ENCODE measurements at places on chromosomes 6 and 20.

- no peaks in the 10 kb centered on the region for H3K36me3 ChIP-seq
- DNase-seq, result no peak
- no peaks in the 10 kb centered on the region for H3K4me1 ChIP-seq
- H3K27me3 ChIP-seq, result peaks cover 17% of the 10 kb centered on the region
- no peak overlapping the region for H3K27ac ChIP-seq
Measured at GRCh38 chr6:150308812-150309645, 59.8 kb upstream of the IYD start.

GRCh38 chr6:37741757-37742400 lies 44.2 kb upstream of the MDGA1 start:
- H3K27ac ChIP-seq, result no peak overlapping the region
- no peak for DNase-seq
- no peak overlapping the region for H3K4me3 ChIP-seq
- peaks cover 6% of the 10 kb centered on the region for H3K4me1 ChIP-seq
- H3K36me3 ChIP-seq, result peaks cover 1% of the 10 kb centered on the region

DNA sequence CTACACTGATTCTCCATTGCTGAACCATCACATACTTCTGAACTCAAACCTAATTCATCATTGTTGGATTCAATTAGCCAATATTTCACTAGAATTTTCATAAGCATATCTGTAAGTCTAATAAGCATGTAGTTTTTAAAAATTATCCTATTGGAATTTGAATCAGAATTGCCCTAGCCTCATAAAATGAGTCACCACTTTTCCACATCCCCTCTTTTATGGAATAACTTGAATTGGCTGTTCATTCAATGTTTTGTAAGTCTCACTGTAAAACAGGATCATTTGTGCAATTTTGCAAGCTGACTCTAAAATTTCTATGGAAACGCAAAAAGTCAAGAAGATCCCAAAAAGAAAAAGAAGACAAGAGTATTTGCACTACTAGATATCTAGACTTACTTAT lies 141.0 kb downstream of the HACE1 start:
- H3K27me3 ChIP-seq, result no peaks in the 10 kb centered on the region
- no peak overlapping the region for H3K27ac ChIP-seq
- H3K36me3 ChIP-seq, result no peaks in the 10 kb centered on the region
- DNase-seq, result no peak
- H3K4me3 ChIP-seq, result no peak overlapping the region
- no peaks in the 10 kb centered on the region for H3K4me1 ChIP-seq

DNA sequence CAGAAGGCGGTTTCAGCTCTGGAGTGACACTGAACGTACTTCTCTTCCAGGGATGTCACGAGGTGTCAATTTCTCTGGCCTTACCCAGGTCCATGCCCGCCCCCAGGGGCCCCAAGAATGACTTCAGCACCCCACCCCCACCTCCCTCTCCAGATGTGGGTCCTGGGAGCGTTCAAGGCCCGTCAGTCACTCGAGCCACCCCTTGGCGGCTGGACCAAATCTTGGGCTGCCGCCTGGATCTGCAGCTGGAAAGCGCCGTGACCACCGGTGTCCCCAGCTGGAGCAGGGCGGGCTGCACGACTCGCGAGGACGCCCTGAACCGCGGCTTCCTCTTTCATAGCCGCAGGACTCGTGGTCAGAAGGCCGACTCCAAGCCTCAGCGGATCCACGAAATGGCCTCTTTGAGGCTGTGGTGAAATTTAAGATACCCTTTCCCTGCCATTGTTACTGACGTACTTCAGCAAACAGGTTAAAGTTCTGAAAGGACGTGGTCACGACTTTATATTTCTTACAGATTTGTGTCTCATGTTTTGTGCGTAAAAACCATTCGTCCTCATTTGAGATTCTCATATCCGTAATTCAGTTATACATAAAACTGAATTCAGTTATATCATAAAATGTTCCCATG lies 29.3 kb downstream of the TRIM38 start:
- H3K4me1 ChIP-seq, result peaks cover 27% of the 10 kb centered on the region
- peaks cover 14% of the 10 kb centered on the region for H3K36me3 ChIP-seq
- peak overlapping the region; percentile 99 for H3K4me3 ChIP-seq
- H3K27ac ChIP-seq, result peak overlapping the region; percentile 95

- no peak for DNase-seq
- no peak overlapping the region for H3K27ac ChIP-seq
- peaks cover 4% of the 10 kb centered on the region for H3K36me3 ChIP-seq
- peaks cover 35% of the 10 kb centered on the region for H3K4me1 ChIP-seq
Measured at GRCh38 chr20:3785240-3786125, 1.1 kb downstream of the CENPB start.

DNA sequence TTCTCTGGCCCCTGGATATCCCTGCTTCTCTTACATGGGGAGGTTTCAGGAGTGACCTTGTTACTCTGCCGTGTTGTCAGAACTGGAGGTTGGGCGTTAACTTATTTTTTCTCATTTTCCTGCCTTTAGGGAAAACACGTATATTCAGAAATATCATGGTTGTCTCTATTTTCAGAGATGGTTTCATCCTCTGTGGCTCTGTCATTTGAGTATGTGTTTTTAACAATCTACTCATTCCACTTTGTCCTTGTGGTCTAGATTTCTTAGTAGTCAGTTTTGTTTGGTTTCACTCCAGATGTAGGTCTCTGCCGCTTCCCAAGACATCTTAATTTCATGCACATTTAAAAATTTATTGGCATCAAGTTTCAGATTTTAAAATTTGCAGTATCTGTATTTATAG lies 45.9 kb downstream of the KCNS1 start:
- no peak overlapping the region for H3K4me3 ChIP-seq
- H3K36me3 ChIP-seq, result peaks cover 21% of the 10 kb centered on the region
- DNase-seq, result no peak
- H3K4me1 ChIP-seq, result peaks cover 47% of the 10 kb centered on the region
- no peaks in the 10 kb centered on the region for H3K27me3 ChIP-seq

DNA sequence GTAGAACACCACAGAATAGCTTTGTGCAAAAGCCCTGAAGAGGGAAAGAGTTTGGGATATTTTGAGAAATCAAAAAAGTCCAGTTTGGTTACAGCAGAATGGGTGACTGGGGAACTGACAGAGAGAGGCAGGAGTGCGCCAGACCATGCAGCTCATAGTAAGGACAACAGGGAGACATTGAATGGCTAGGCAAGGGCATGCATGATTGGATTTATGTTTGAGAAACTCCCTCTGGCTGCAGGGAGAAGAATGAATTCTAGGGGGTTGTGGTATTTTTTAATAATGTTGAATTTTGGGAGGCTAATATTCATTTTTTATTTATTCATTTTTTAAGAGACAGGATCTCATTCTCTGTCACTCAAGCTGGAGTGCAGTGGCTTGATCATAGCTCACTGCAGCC lies 49.9 kb downstream of the TGM2 start:
- no peaks in the 10 kb centered on the region for H3K27me3 ChIP-seq
- no peak overlapping the region for H3K4me3 ChIP-seq
- H3K36me3 ChIP-seq, result peaks cover 2% of the 10 kb centered on the region
- H3K4me1 ChIP-seq, result peaks cover 15% of the 10 kb centered on the region
- H3K27ac ChIP-seq, result no peak overlapping the region
- no peak for DNase-seq

DNA sequence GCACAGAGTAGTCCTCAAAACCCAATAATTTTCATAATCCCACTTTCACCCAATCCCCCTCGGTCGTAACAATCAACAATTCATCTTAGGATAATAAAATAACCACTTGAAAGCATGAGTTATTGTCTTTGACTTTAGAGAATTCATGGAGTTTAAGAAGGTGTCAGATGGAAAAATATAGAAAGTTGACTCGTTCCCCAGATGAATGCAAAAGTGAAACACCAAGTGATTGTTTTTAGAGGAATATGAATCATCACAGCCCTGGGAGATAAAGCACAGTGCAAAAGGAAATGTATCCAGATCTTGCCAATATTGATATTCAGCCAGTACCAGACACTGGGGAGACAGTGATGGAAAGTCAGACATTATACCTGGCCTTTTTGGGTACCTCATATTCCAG lies 860.5 kb downstream of the DHX35 start:
- H3K4me3 ChIP-seq, result no peak overlapping the region
- no peaks in the 10 kb centered on the region for H3K27me3 ChIP-seq
- DNase-seq, result no peak
- H3K36me3 ChIP-seq, result peaks cover 2% of the 10 kb centered on the region
- no peak overlapping the region for H3K27ac ChIP-seq
- peaks cover 22% of the 10 kb centered on the region for H3K4me1 ChIP-seq

GRCh38 chr6:2020909-2021308 lies 224.5 kb downstream of the GMDS start:
- peaks cover 8% of the 10 kb centered on the region for H3K4me1 ChIP-seq
- no peaks in the 10 kb centered on the region for H3K27me3 ChIP-seq
- no peak for DNase-seq
- H3K27ac ChIP-seq, result no peak overlapping the region

DNA sequence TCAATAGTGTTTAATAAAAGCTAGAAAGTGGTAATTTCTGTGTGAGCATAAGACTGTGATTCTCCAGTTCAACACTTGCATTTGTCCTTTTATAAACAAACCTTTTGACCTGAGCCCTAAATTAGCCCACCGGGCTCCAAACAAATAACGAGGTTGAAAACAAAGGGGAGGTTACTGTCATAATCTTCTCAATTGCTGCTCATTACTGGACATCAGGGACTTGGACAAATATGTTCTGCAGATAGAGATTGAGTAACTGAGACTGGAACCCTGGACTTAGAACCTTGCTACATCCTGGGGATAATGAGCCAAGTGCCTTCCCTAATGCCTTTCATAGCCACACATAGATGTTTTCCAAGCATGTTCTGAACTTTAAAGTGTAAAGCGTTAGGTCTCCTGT lies 84.2 kb upstream of the PCSK2 start:
- no peaks in the 10 kb centered on the region for H3K4me1 ChIP-seq
- no peak overlapping the region for H3K27ac ChIP-seq
- no peak for DNase-seq
- no peaks in the 10 kb centered on the region for H3K36me3 ChIP-seq

- no peak overlapping the region for H3K27ac ChIP-seq
- DNase-seq, result no peak
- no peak overlapping the region for H3K4me3 ChIP-seq
- peaks cover 24% of the 10 kb centered on the region for H3K4me1 ChIP-seq
Measured at GRCh38 chr6:31791324-31792089, 4.0 kb downstream of the VARS1 start.

- H3K4me1 ChIP-seq, result peaks cover 28% of the 10 kb centered on the region
- peak; percentile 40 for DNase-seq
- H3K27ac ChIP-seq, result no peak overlapping the region
- peak overlapping the region; percentile 62 for H3K4me3 ChIP-seq
- H3K27me3 ChIP-seq, result no peaks in the 10 kb centered on the region
Measured at GRCh38 chr20:32583581-32584070, 1.5 kb downstream of the NOL4L start.

DNA sequence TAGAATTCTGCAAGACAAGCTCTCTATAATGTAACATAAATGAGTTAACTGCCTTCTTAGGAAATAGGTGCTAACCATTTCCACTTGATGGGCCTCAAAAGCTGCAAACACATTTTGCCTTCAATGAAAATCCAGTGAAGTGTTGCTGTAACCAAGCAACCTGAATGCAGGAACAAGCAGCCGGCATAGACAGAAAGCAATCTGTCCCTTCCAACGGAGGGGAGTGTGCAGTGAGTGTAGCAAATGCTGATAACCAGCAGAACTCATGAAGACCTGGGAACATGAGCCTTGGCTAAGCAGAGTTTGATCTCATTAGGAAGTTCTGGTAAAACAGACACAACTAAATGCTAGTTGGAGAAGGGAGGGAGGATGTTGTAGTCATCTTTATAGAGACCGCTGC lies 697.8 kb downstream of the KIF16B start:
- peaks cover 6% of the 10 kb centered on the region for H3K36me3 ChIP-seq
- peaks cover 14% of the 10 kb centered on the region for H3K4me1 ChIP-seq
